ENCODE measurements at places on chromosomes 12 and 14. TPM values are rescaled to one million over a fixed set of nuclear protein-coding genes. Genes with fewer than 3 reads are reported as not detected.
A peak's percentile ranks its signal among the peaks of the same experiment; 100 is the strongest.

- no peak for DNase-seq
Measured at GRCh38 chr14:69133206-69134125, 19.5 kb downstream of the DCAF5 start.

The GLI1 gene
- 0.53 TPM for total RNA-seq

The RIMKLB gene
- total RNA-seq, result 2.1 TPM

- DNase-seq, result no peak
Measured at GRCh38 chr14:99523704-99524055, 42.5 kb downstream of the CCNK start.

- no peak for DNase-seq
Measured at GRCh38 chr12:15979096-15980092, 68.3 kb downstream of the DERA start.

DNA sequence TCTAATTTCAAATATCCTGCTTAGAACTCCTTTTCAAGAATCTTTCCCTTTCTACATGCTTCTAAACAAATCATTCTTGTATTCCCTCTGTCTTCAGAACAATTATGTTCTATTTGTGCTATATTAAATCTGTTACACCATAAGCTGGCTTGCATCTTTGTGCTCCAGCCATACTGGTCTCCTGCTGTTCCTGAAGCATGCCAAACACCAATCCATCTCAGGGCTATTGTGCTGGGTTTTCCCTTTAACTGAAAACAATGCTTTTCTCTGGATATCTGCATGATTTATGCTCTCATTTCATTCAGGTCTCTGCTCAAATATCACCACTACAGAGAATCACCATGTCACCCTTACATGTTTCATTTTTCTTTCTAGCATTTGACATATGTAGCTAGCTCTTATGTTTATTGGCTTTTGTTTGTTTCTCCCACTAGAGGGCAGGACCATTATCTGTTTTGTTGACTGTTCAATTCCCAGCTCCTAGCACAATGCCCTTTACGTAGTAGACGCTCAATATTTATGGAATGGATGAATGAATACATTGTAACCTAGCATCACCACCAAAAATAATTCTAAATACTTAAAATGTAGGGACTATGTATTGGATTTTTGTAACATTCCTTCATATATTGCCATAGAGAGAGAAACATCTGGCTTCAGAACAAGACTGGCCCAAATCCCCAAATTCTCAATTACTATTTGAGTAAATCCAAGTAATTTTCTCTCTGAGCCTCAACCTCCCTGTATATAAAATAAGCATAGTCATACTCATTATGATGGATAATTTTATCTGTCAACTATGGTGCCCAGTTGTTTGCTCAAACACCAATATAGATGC is 302.0 kb upstream of the SYT1 start:
- no peak for DNase-seq

The OTX2 gene
- not detected for total RNA-seq

DNA sequence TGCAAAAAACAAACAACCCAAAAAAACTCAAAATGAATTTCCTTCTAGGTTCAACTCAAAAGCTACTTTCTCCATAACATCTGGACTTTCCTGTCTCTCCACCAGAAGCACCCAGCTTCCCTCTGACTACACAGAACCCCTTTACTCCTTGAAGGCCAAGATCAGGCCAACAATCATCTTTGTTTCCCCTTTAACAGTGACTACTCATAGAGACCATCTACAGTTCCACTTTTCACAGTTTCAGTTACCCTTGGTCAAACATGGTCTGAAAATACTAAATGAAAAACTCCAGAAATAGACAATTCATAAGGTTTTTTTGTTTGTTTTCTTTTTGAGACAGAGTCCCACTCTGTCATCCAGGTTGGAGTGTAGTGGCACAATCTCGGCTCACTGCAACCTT is 11.8 kb downstream of the GCH1 start:
- DNase-seq, result no peak

GRCh38 chr12:8065991-8066594 is at the start of gene C3AR1:
Gene C3AR1, minus strand, starts transcription at chr12:8066359. Its CDS starts 6,174 bp downstream, at chr12:8060185.
- peak; percentile 63 for DNase-seq

- DNase-seq, result no peak
Measured at GRCh38 chr12:58502226-58502625, 418.1 kb downstream of the LRIG3 start.

- no peak for DNase-seq
Measured at GRCh38 chr12:41777064-41777790, 367.4 kb downstream of the GXYLT1 start.

- no peak for DNase-seq
Measured at GRCh38 chr12:58079806-58080205, 138.4 kb downstream of the ATP23 start.

DNA sequence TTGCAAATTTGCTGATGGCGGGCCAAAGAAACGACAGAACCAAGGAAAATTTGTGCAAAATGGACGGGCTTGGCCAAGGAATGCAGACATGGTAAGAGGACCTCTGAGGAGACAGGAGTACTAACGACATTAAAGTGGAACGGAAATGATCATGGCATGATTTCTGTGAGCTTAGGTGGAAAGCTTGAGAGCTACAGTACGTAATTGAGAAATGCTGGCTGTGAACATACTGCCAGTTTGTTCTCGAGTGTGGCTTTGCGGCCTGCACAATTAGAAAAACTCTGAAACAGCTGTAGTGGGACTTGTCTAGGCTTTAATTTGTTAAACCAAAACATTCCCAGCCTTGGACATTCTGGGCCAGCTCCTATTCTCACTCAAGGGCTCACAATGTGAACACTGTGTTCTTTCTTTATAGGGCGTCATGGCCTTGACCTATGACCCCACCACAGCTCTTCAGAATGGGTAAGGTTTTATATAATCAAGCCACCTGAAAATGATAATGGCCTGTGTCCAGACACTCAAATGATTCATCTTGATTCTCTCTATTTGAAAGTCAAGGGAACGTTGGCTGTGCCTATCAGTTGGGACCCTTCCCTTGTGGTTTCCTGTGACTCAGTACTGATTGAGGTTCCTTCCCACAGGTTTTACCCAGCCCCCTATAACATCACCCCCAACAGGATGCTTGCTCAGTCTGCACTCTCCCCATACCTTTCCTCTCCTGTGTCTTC is 48.5 kb downstream of the BAZ2A start:
- peak; percentile 81 for DNase-seq

The SRRM4 gene
- not detected for total RNA-seq

- DNase-seq, result no peak
Measured at GRCh38 chr14:94139421-94139820, 10.0 kb upstream of the IFI27L2 start.

DNA sequence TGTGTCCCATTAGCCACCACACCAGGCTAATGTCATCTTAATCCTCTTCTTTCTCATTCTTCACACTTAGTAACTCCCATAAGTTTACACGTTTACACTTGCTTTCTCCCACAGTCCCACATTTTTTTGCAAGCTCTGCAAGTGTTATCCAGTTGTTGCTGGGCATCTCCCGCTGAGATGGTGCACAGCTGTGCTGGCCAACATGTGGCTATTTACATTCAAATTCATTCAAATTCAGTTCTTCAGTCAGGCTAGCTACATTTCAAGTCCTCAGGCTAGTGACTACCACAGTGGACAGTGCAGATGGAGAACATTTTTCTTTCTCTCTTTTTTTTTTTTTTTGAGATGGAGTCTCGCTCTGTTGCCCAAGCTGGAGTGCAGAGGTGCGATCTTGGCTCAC is 9.8 kb upstream of the TEAD4 start:
- DNase-seq, result no peak

The MYRFL gene
- not detected for total RNA-seq

DNA sequence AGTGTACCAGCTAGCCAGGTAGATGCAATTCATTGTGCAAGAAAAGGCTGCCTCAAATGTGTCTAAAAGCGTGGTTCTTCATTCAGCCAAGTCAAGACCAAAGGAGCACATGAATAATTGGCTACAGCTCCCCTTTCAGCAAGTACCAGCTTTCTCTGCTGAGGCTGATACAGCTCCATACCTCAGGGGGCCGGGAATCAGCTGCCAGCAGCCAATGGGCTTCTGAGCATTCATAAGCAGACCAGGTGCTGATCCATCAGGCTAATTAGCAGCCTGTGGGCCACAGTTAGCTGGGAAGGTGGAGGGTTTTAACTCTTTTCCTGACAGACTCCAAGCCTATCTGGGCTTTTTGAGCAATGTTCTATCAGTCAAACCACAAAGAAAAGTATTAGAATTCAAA is 264.7 kb downstream of the APAF1 start:
- DNase-seq, result no peak

The DEGS2 gene
- not detected for total RNA-seq

- no peak for DNase-seq
Measured at GRCh38 chr14:82987502-82988124, 1454.0 kb upstream of the SEL1L start.

The PZP gene
- not detected for total RNA-seq
